ENCODE measurements at places on chromosomes 1 and 21.

- no peak for DNase-seq
Observed at GRCh38 chr1:24201941-24202440, 14.9 kb upstream of the IFNLR1 start.

- DNase-seq, result no peak
Observed at GRCh38 chr1:61642475-61643232, 82.3 kb downstream of the TM2D1 start.

DNA sequence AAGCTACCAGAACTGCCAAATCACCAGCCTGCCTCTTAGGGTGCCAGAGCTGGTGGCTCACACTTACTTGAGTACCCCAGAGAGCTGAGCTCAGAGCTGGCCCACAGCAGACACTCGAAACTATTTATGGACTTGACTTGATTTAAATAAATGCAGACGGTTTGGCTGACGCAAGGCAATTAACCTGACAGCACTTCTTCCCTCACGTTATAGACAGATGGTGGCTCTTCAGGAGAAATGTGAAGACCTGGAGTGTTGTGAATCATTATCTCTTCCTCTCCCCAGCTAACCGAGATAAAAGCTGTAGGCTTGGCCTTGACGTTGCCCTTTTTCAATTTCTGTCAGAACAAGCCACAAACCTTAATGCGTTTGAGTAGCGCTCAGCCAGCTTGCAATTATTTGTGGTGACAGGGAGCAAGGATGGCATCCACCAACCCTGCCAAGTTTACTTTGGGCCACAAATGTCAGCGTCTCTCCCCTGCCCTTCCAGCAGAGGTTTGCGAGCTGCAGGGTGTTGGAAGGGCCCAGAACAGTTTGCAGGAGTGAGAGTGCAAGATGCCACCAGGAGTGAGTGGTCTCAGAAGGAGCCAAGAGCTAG is 34.0 kb upstream of the BCAR3 start:
- no peak for DNase-seq

DNA sequence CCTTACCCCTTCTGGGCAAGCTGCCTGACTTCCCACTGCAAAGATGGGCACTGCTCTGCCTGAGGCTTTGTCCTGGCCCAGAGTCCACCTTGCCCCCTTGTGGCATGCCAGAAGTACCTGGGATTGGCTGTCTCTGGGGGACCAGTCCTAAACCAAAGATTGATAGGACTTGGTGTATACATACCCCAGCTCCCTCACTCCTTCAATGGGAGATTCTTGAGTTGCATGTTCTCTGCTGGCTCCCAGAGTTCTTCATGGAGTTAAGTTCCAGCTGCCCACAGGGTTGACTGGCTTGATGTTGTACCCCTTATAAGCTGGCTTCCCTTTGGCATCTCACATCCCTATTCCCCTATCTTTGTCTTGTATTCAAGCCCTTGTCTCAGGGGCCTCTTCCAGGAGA is 244.8 kb downstream of the GRIK3 start:
- no peak for DNase-seq

- DNase-seq, result no peak
Observed at GRCh38 chr1:179017383-179018326, 8.0 kb upstream of the FAM20B start.

DNA sequence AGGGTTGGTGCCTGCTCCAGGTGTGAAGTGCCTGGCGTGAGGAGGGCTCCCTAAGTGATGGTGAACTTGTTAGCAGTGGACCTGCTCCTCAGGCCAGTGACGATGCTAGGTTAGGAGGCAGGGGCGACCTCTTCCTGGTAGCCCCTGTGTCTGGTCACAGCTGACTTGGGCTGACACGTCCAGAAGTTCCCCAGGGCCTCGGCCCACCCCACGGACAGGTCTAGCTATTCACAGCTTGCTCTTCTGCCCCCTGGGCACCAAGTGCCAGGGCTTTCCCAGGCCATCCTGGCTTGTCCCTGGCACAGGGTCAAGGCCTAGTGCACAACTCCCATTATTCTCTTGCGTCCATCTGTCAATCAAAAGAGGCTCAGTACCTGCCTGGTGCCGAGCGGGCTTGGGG is 10.9 kb upstream of the C1orf167 start:
- DNase-seq, result no peak

DNA sequence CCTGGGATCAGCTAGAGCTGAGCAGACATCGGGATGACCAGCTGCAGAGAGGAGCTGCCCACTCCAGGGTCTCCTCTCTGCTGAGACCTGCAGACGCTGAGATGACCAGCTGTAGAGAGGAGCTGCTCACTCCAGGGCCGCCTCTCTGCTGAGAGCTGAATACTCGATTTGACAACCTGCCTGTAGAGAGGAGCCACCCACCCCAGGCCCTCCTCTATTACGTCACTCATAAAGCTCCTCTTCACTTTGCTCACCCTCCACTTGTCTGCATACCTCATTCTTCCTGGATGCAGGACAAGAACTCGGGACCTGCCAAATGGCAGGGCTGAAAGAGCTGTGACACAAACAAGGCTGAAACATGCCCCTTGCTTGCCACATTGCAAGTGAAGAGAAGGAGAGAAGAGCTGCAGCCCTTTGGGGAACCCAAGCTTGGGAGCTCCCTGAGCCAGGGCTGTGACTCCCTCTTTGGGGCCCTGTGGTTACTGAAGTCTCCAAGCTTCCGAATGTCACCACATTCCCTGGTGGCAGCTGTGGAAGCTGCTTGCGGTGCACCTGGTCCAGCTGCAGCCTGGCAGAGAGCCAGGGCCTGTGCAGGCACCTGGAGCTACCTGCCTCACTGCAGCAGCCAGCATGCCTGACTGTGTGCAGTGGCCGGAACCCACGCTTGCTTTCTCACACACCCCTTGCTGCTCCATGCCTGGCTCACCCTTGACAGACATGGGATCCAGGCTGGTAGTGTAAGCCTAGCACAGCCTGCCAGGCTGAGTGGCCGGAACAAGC is 59.6 kb downstream of the CC2D1B start:
- no peak for DNase-seq

DNA sequence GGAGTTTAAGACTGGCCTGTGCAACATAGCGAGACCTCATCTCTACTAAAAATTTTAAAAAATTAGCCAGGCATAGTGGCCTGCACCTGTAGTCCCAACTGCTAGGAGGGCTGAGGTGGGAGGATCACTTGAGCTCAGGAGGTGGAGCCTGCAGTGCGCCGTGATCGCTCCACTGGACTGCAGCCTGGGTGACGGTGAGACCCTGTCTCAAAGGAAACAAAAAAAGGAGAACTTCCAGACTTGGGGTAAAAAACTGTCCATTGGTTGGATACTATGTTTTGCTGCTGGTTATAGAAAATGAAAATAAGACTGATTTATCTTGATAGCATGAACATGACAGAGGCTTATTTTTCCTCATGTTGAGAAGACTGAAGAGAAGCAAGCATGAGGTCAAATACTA is 79.4 kb downstream of the WDR4 start:
- DNase-seq, result no peak

DNA sequence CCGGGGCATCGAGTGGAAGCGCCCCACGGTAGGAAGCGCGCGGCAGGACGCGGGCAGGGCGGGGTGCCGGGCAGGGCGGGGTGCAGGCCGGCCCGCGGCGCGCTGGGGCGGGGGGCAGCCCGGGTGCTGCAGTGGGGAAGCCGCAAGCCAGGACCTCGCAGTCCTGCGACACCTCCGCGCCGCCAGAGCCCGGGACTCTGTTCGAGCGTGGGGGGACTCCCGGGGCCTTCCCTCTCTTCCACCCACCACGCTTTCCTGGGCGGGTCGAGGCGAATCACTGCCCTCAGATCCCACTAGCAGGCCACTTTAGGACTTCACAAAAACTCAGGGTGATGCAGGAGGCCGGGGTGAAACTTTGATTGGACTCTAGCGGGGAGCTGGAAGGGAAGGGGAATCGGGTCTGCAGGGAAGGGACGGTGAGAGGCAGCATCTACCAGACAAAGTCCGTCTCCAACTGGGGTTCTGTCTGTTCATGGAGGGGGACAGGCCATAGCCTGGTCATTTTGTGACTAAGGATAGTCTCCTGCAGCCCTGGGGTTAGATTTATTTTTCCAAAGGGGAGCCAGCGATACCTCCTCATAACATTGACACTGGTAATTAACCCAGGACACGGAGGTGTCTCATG is 623 bp downstream of the CAPN2 start:
- no peak for DNase-seq

DNA sequence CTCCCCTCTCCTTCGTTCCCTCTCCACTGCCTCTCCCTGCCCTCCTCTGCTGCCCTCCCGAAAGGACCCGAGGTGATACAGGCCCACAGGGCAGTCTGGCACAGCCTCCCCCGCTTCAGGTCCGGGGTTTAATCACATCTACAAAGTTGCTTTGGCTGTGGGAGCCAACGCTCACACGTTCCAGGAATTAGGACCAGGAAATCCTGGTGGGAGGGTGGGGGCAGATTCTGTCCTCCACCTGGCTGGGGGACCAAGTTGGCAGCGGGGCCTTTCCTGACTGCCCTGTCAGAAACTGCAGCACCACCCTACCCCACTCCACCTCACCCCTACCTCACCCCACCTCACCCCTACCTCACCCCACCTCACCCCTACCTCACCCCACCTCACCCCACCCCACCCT is 95.1 kb downstream of the WDR4 start:
- no peak for DNase-seq

GRCh38 chr21:28063241-28064216 is 929.1 kb downstream of the LTN1 start:
- no peak for DNase-seq

DNA sequence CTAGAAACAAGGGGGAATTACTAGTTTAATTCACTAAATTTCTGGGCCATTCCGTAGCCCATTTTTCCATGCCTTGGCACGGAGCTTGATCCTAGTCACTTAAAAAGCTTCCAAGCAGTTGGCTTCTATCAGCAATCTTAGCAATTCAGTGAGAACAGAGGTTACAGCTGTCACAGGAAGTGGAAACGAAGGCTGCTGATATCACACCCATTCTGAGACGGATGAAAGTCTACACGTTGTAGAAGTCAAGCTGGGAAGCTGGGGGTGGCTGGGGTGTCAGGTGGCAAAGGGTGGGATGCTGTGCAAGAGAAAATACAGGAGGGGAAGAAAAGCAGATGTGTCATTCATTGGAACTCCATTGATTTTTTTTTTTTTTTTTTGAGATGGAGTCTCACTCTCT is 11.8 kb upstream of the STMN1 start:
- DNase-seq, result no peak

GRCh38 chr1:17524645-17525044 is 14.9 kb upstream of the ARHGEF10L start:
- DNase-seq, result no peak

DNA sequence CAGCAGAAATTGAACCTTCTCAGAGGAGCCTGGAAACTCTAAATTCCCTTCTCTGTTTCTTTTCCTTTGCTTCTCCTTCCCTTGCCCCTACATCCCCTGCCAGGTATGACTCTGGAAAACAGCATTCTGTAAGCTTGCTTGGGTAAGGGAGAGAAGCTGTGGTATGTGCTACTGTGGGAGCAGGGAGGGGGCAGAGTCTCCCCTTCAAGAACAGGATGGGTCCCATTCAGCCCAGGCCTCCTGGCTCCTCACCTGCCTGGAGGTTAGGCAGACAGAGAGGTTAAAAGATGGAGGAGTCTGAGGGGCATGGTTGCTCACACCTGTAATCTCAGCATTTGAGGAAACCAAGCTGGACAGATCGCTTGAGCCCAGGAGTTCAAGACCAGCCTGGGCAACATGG is 40.6 kb upstream of the UBE2U start:
- DNase-seq, result no peak

DNA sequence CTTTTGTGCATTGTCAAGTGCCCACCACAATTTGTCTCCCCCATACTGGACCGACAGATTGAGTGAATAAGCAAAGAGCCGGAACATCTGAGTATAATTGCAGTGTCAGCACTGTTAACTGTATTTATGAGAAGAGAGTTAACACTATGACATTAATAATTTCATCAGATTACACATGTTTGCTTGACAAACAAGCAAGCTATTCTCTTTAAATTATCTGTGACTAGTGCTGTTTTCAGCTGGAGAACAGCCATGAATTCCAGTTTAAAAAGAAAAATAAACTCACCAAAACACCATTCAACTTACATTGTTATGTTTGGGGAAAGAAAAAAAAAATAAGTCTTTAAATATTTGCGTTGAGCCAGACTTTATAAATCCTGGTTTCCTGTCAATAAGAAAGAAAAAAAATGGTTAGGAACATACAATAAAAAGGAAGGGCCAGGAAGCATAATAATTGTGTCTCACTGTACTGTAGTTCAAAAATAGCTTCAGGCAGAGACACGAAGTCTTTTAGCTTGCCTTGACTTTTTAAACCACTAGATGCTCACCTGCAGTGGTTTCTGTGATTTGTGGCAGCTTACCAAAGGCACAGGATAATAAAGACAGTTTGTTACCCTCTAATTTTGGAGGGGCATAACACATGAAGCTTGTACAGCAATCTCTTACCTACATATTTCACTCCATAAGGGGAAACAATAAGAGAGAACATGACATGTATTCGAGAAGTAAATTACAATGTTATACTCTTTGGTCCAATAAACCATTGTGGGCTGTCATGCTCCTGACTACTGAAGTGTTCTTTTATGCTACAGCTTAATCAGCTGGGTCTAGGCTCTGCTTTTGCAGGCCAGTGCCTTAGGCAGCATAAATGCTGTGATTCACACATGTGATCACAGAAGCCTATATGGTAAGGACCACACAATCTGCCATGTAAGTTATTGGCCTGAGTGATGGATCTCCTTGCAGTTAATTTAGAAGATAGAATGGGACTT is 302.0 kb upstream of the ADGRL2 start:
- no peak for DNase-seq

- no peak for DNase-seq
Observed at GRCh38 chr1:113545210-113545609, 154.9 kb downstream of the MAGI3 start.

DNA sequence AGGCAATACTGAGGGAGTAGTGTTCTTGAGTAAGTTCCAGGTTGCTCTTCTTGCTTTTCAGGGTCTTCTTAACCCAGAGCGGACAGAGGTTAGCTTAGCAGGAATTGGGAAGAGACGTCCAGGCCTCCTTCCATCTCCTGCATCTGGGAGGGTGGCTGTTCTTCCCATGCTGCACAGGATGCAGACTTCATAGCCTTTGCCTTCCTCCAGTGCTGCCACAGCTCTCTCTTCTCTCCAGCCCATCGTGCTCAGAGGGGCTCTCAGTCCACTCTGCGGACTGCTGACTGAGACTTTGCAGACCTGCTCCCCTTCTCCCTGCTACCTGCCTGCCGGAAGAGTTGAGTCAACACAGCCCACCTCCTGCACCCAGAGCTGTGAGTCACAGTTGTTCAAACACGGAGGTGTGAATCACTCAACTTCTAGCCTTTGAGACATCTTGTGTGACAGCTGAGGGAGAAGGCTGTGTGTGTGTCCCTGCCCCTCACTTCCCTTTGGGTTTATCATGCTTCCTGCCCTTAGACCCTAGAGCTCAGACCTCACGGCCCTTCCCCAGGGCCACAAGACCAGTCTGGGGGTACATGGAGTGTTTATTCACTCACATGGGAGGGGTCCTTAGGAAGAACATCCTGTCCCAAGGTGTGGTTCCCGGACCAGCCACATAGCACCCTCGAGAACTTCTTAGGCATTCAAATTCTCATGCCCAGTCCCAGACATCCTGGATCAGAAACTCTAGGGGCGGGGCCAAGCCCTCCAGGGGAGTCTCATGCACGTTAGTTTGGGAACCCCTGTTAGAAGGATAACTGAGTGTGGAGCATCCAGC is 158.3 kb upstream of the CACNA1E start:
- DNase-seq, result no peak

GRCh38 chr1:109824349-109825115 is 60.8 kb upstream of the EPS8L3 start:
- DNase-seq, result no peak

DNA sequence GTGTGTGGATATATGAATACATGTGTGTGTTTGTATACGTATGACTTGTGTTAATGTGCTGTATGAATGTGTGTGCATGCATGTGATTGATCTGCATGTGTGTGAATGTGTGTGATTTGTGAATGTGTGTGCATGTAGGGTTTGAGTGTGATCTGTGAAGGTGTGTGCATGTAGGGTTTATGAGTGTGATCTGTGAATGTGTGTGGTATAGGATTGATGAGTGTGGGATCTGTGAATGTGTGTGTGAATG is 88.2 kb downstream of the STUM start:
- DNase-seq, result no peak
